Stimulated activated CD8-positive, alpha-beta memory T cell treated with anti-CD3 and anti-CD28 coated beads, Interleukin-4, amount 100 ng/mL, for 24 hours (primary cell): ENCODE measurements at places on chromosomes 6 and 20.

- DNase-seq, result no peak
These were observed 37.5 kb downstream of the PTK7 start for GRCh38 chr6:43113431-43114260.

- no peak for DNase-seq
These were observed 12.4 kb downstream of the B4GALT5 start for GRCh38 chr20:49701241-49701790.

GRCh38 chr6:12233693-12234571 is 56.2 kb upstream of the EDN1 start:
- no peak for DNase-seq

DNA sequence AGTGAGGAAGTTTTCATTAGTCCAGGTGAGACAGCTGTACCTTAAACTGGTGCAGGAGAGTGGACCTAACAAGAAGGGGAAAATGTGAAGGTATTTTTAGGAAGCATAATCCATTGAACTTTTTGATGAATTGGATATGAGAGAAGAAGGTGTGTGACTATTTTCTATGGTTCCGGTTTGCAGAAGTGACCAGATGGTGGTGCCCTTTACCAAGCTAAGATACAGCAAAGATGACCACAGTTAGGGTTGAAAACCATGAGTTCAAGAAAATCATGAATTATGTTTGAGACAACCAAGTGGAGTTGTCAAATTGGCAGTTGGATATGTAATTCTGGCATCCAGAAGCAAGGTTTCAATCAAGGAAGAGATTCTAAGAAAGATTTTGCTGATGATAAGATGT is 61.9 kb upstream of the NRSN1 start:
- no peak for DNase-seq

GRCh38 chr6:40695114-40695513 is 108.0 kb upstream of the LRFN2 start:
- no peak for DNase-seq

GRCh38 chr6:23002044-23002619 is 432.8 kb downstream of the HDGFL1 start:
- no peak for DNase-seq

DNA sequence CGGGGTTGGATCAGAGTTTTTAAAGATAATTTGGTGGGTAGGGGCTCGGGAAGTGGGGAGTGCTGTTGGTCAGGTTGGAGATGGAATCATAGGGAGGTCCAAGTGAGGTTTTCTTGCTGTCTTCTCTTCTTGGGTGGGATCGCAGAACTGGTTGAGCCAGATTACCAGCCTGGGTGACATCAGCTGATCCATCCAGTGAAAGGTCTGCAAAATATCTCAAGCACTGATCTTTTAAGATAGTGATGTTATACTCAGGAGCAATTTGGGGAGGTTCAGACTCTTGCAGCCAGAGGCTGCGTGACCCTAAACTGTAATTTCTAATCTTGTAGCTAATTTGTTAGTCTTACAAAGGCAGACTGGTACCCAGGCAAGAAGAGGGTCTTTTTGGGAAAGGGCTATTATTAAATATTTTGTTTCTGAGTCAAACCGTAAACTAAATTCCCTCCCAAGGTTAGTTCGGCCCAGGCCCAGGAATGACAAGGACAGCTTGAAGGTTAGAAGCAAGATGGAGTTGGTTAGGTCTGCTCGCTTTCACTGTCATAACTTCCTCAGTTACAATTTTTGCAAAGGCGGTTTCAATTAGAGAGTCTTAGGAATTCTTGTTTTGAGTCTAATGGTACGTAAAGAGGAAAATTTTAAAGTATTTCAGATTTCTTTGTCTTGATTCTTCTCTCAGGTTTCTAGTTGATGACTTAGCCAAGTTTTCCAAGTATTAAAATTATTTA is 53.1 kb downstream of the SCAF8 start:
- no peak for DNase-seq
